ENCODE measurements at places on chromosomes 4 and X.

- no peak for DNase-seq
Observed at GRCh38 chr4:83866834-83867621, 331.1 kb downstream of the GPAT3 start.

DNA sequence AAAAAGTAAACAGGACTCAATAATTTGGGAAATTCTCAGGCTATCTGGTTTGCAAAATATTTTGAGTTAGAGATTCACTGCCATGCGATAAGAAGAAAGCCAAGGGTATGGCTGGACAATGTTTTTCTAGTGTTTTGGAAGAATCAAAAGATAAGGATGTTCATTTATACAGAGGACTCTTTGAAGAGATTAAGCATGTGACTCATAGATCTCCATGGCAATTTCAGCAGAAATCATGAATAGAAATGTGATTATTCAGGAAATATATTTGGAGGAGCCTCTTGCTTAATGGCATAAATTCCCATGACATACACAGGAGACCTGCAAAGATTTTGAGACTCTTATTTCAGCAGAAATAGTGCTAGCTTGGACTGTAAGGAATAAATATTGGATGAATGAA is 16.7 kb upstream of the FRAS1 start:
- no peak for DNase-seq

- no peak for DNase-seq
Observed at GRCh38 chr4:83118869-83119268, 4.3 kb upstream of the PLAC8 start.

DNA sequence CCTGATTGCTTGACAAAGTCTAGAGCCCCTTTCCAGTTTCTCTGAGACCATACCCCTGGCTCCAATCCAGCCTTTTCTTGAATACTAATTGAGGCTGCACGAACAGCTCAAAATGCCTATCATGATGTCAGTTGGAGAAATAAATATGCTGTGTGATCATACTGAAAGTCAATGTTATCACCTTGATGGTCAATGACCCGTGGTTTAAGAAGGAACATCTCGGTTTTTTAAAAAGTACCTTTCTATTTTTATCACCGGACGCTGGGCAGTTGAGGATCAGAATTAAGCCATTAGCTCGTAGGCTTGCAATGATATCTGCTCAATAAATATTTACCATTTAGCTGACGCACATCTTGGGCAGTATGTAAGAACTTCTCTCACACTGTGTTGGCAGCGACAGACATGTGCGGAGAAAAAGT is 852 bp upstream of the WDR44 start:
- DNase-seq, result no peak

GRCh38 chr4:38499101-38499500 is 164.9 kb upstream of the KLF3 start:
- DNase-seq, result no peak

- no peak for DNase-seq
Observed at GRCh38 chrX:69311936-69312670, 146.8 kb upstream of the PJA1 start.

- DNase-seq, result no peak
Observed at GRCh38 chrX:14084466-14084865, 54.8 kb upstream of the GEMIN8 start.

DNA sequence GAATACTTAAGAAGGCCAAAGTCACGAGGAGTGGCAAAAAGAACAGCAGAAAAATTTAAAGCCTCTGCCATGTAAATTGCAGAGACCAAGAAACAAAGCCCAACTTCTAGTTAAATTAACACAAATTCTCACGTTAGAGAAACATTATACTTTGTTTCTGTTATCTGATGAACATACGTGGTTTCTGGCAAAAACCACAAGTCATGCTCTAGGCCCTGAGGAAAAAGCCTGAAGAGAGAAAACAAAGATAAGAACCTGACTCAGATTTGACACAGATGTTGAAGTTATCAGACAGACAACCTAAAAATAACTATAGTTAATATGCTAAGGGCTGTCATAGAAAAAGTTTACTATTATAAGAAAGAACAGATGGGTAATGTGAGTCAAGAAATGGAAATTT is 149.1 kb upstream of the PCDH10 start:
- DNase-seq, result no peak

DNA sequence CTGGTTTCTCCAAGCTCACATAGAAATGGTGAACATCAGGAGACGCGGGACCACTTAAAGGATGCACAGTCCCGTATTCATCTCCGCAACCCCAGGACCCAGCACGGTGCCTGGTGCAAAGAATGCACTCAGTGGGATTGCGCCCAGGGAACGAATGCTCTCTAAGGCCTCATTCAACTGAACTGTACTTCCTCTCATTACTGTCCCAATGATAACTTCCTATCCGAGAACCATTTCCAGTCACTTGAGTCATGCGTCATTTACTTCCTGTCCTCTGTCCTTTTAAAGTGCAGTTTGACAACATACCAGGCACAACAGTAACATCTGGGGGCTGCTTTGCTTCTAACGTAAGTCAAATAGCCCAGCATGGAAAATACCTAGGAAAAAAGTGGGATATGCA is 75.7 kb downstream of the RBM47 start:
- DNase-seq, result no peak

DNA sequence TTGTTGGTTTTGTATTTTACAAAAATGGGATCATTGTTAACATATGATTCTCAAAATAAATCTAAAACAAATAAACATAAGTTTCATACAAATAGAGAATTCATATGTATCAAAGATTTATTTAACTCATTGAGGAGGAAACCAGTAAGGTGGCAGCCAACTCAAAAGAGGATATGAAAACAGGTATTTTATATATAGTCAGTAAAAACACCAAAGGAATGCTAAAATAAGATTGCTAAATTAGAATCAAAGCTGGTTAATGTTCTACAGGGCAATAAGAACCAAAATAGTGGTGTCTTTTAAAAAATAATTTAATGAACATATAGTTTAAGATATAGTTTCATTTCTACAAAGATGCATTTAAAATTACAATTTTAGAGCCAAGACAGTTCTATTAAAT is 23.1 kb downstream of the XKRX start:
- no peak for DNase-seq

DNA sequence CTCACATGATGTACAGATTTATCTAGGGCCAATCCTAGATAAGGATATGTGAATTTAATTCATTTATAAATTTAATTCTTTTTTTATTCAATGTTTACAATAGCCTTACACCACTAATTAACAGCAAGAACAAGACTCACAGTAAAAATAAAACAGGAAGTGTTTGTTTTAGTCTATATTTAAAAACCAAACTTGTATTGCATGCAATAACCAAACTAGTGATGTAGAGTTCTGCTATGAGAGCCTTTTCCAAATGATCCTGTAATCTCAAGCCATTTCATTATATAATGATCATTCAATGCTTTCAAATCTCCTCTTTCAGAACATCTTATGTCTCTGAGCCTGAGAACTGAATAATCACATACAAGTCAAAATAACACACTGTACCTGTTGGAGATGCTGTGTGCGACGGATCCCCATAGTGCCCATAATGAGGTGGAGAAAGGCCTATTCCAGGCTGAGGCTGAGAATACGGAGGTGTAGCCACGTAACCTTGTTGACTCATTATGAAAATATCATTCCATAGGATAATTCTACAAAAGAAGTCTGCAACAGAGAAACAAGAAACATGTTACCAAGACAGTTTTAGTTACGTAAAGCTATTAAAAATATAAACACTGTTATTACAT is 2.6 kb downstream of the SEC24D start:
- no peak for DNase-seq

GRCh38 chrX:12325171-12325570 is 186.9 kb downstream of the FRMPD4 start:
- no peak for DNase-seq

- no peak for DNase-seq
Observed at GRCh38 chrX:68998716-68999115, 166.5 kb downstream of the PJA1 start.

DNA sequence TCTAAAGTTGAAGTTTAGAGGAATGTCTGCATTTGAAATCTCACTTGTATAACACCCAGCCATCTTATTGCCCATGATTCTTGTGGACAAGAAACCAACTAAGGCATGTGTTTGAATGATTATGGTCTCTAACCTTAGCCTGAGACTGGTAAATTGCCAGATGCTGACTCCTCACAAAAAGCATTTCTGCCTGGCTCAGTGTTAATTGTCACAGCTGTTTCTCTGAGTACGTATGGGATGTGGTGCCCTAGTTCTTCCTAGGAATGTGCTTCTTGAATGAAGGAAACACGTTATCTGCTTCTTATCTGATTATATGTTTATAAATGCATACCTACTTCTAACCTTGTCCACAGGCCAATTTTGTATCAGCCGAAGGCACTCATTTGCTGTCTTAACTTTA is 63.1 kb upstream of the NDP start:
- DNase-seq, result no peak

GRCh38 chr4:3674479-3674851 is 91.7 kb upstream of the ADRA2C start:
- DNase-seq, result no peak

DNA sequence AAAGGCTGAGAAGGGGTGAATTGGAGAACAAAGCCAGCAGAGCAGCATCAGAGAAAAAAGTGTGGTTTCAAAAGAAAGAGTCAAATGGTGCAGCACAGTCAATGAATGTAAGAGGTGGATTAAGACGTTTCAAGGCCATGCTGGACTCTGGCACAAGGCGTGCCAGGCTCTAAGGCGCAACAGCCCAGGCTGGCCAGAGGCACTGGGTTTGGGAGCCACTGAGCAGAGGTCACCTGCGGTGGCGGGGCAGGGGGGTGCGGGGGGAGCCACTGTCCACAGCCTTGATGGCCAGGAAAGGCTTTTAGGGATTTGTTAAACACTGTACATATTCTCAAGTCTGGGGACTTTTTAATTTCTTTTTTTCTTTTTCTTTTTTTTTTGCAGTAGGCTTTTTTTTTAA is 222.5 kb upstream of the FAT1 start:
- no peak for DNase-seq

- no peak for DNase-seq
Observed at GRCh38 chr4:181853881-181854511, 389.2 kb upstream of the TENM3 start.

GRCh38 chrX:126137899-126138298 is 28.2 kb downstream of the DCAF12L2 start:
- DNase-seq, result no peak

DNA sequence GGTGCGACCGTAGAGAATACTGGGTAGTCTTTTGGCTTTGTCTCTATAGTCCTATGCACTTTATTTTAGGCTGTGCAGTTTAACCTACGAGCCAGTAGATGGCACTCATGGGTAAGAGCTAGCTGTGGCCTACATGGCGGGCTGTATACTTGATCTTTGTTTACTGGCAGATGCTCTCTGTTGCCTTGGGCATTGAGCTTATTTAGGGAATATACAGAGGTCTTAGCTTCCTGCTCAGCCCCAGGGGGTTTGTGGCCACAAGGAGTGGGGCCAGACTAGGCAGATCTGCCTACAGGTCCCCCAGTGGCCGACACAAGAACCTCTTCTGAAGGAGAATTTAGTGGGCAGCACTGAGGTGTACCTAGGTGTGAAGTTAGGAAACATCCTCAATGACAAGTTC is 227.6 kb upstream of the HDX start:
- no peak for DNase-seq

DNA sequence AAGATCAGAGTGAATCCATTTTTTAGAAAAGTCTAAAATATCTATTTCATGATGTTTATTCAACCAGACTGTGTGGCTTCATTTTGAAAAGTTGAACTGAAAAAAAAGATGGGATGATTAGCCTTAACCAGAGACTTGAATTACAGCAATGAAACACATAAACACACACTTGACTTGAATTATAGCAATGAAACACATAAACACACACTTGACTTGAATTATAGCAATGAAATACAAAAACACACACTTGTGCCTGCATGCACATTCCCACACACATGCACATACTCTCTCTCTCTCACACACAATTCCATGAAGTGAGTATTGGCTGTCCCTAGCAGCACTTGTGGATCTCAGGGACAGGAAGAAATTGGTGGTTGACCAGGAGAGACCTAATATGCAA is 286.8 kb downstream of the USP46 start:
- no peak for DNase-seq

- DNase-seq, result no peak
Observed at GRCh38 chr4:70236125-70236524, 6.3 kb upstream of the CSN3 start.

GRCh38 chr4:140014284-140014683 is 139.7 kb downstream of the MAML3 start:
- no peak for DNase-seq

- DNase-seq, result no peak
Observed at GRCh38 chr4:158870282-158870625, 101.4 kb downstream of the FNIP2 start.

DNA sequence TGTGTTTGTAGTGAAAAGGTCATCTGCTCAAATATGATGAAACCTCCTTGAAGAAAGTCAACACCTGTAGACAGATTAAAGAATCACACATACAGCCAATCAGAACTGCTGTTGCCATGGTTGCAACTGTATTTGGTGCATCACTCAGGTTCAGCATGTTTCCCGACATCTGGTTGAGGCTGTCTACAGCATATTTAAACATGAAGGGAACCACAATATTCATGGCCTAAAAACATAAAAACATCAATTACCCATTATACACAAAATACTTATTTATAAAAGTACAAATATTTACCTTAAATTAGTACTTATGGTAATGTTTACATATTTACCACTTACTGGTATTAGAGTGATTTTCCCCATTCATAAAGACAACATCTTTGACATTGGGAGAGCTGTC is 79.7 kb downstream of the ABCB7 start:
- DNase-seq, result no peak

- no peak for DNase-seq
Observed at GRCh38 chr4:87982446-87983010, 7.0 kb downstream of the SPP1 start.

- DNase-seq, result no peak
Observed at GRCh38 chr4:155612074-155612473, 54.6 kb upstream of the GUCY1A1 start.

DNA sequence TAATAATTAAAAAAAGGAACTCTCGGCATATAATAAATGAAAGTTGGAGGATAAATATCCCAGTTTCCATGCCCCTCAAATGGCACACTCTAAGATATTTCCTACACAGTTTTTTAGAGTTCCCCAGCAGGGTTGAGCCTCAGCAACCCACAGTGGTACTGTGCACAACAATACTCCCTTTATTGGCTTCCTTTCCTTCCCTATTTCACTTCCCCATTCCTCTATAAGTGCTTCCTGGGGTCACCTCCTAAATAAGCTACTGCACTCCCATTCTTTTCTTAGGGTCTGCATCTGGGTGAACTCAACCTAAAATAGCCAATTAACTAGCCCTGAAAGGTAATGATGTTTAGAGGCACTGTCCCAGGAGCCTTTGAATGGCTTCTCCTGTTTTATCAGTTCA is 76.4 kb upstream of the NHS start:
- DNase-seq, result no peak

DNA sequence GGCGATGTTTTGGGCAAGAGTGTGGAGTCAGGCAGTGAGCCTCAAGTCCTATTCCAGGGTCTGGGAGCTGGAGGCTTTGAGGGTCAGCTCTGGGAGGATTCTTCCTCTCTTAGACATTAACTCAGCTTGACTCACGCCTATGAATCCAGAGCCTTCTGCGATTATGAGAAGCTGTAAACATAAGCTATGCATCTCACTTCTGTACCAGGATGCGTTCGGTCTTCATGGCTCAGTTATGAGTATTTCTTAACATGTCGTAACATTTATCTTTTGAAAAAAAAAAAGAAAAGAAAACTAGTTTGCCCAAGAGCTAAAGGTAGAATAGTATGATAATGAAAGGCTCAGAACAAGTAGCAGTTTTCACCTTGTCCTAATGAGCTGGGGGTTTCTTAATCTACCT is 4.6 kb downstream of the SHROOM2 start:
- DNase-seq, result no peak

All from activated CD4-positive, alpha-beta T cell treated with anti-CD3 and anti-CD28 coated beads for 24 hours (primary cell).